ENCODE measurements at places on chromosomes 1 and 21.

DNA sequence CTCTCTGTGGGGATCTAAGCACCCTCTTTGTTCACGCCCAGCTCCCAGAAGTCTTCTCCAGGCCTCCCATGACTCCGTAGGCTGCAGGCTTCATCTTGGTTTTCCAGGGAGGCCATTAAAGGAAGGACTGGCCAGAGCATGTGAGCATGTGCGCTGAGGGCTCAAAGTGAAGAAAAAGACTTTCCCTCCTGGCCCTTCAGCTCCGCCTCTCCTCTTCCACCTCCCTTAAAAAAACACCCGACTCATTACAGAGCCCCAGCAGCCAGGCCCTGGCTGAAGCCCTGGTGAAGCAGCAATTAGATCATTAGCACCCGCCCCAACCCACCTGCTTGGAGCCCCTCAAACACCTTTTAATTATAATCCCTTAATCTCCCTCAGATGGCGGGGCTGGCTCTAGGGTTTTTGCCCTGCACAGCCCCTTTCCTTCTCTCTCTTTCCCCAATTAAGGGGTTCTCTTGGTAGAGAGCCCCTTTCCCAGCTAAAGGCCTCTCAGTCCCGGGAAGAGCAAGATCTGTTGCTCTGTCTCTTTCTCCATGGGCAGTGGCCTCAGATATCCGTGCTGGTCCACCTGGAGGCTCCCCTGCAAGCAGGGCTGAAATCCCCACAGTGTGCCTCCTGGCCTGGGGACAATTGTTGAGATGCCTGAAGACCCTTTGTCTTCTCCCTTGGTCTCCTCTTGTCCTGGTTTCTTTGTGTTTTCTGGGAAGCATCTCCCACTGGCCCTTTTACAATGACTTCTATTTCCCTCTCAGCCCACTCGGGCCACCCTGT, 30.5 kb downstream of the RHBG start:
- DNase-seq, result no peak

DNA sequence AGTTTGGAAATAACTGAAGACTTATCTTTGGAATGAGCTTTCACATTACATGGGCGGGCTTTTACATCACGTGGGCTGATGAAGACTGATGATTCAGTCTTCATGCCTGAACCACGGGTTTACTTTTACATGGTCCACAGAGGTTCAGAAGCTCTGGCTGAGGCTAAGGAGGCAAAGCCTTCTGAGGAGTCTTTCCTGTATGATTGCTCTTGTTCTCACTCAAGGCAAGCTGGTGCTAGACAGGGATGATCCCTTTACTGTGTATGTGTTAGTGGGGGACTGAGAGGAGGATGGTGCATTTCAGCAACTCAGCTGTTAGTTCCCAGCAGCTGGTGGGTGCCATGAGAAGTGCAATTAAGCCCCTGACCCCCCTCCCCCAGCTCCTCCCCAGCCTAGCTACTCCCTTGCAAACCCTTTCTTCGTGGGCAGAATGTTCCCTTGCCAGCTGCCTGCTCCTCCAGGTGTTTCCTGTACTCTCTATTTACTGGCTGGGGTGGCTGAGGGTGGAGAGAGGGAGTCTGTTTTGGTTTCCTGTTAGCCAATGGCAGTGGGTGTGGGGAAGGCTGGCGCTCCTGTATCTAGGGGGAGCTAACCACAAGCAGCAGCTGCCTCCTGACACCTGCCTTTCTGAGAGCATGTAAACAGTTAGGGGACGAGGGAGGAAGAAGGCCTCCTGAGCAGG, 15.4 kb downstream of the BTG2 start:
- peak; percentile 80 for DNase-seq

DNA sequence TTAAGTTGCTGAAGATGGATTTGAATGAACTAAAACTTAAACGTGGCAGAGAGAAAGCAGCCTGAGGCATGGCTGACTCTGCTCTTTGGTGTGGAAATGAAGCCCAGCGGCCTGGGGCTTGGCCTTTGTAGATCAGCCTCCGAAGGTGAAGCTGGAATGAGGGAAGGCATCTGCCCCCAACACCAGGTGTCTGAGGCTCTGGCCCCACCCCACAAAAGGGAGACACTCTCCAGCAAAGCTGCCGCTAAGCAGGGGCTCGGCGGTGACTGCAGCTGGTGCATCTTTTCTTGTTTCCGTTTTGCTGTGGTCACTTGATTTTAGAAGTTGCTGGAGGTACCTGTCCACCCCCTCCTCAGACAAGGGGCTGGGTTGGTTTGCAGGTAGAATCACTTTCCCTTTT, 38.2 kb upstream of the NID1 start:
- DNase-seq, result no peak

- DNase-seq, result no peak
Observed at GRCh38 chr1:217188280-217189237, 442.3 kb downstream of the GPATCH2 start.

GRCh38 chr1:151501474-151501873, 9.7 kb upstream of the CGN start:
- no peak for DNase-seq

DNA sequence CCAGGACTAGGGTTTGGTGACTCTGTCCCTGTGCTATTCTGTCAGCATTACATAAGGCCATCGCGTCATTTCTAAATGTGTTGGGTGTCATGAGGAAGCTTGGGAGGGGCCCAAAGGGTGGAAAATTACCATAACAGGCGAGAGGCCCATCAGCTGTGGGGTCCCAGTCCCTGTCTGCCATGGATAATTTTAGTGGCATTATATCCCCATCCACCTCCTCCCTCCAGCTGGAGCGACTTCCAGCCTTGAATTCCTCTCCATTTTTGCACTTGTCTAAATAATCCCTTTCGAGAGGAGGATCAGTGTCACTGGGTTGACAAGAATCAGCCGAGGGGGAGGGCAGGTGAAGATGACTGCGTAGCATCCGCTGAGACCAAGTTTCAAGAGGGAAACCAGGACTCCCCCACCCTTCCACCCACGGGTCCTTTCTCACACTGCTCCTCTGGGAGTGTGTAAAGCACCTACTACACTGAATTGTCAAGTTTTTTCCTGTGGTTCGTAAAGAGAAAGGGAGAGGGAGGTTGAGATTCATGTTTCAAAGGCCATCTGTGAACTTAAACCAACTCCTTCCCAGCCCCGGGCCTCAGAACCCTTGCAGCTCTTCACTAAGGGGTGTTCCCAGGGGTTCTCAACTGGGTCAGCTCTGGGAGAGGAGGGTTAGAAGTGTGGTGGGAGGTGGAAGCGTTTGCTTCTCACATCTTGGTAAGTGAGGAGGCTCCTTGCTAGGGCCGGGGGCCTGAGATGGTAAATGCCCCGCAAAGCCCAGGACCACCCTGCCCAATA, 29.2 kb downstream of the VASH2 start:
- no peak for DNase-seq

DNA sequence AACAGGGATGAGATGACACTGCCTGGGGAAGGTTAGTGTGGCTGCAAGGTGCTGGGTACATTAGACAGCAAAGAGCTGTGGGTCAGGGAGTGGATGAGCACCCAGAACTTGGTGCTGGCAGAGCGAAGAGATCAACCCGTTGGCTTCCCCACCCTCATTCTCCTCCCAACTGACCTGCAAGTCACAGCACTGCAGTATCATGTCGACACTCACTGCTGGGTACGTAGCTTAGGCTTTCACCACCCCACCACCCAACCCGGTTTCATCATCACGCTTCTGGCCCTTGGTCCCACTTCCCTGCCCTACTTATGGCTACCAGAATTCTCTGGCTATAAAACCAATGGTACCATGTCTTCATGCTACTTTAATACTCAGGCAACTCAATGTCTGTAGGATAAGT, 73.6 kb upstream of the LYST start:
- DNase-seq, result no peak

GRCh38 chr1:31064718-31065309, 703 bp downstream of the PUM1 start:
- peak; percentile 58 for DNase-seq

- DNase-seq, result no peak
Observed at GRCh38 chr1:160131803-160132565, 16.4 kb downstream of the ATP1A2 start.

Measured in pancreas (tissue), 10 donors.